ENCODE measurements at places on chromosomes 4 and X. TPM values are rescaled to one million over a fixed set of nuclear protein-coding genes. Genes with fewer than 3 reads are reported as not detected.

The AMOT gene
- 22.5 TPM for polyA plus RNA-seq

The WDR17 gene
- 7.4 TPM for polyA plus RNA-seq

The SGMS2 gene
- 11.7 TPM for polyA plus RNA-seq

The MAGEC3 gene
- polyA plus RNA-seq: 0.92 TPM

The DDIT4L gene
- 1.1 TPM for polyA plus RNA-seq

DNA sequence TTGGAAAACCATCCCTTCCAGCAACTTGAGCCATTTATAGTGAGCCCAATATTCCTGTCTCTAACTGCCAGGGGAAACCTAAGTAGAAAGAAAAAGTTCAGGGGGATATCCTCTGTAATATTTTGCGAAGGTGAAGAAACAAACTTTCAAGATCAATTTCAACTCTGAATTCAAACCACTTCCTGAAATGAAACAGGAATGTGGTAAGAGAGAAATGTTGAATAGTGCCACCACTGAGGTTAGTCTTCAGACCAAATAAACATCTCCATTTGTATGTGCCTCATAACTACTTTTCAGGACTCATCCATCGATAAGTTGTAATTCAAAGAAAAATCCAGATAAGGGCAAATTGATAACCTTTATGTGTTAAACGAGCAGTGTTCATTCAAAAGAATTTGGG, 128.7 kb downstream of the GABRB1 start:
- no peak for DNase-seq

DNA sequence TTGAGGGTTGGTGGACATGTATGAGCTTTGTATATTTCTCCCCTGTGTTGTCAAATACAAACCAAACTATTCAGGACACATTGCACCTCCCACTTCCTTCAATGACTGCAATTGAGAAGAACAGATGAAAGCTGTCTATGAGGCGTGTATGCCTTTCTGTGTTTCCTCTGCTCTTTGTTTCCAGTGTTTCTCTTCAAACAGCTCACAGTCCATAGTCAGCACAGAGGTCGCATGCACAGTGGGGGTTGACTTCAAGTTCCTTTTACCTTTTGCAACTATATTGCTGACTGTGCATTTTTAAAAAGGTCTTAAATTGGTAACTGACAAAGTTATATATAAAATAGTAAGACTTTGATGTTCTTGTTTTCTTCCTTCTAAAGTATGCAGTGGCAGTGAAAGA, 957.8 kb downstream of the C4orf33 start:
- no peak for DNase-seq

DNA sequence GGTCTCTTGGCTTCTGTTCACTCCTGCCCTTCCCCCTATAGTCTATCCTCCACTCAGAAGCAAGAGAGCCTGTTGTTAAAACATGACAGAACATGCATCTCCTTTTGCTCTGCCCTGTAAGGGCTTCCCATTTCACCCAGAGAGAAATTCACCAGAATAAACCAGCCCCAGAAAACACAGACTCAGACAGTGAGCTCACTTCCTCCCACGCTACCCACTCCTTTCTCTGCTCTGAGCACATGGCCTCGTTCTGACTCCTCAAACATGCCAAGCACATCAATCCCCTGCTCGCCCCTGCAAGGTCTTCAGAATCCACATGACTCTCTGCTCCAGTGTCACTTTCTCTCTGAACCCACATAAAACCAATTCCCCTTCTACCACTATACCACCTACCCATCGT, 50.4 kb downstream of the MID1 start:
- DNase-seq: no peak

DNA sequence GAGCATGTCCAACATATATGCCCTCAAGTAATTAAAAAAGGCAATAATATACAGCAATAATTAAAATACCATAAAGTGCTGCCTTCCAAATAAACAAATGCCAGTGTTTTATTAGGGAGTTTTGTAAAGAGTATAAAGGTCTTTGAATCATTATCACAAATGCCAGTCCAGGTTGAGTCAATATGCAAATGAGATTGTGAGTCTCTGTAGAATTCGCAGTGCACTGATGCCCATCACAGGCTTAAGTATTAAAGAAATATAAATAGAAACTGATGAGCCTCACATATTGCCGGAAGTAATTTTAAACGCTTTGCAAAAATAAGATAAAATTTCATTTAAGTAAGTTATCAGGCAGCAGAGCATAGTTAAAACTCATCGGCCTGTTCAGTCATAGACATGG, 205.0 kb upstream of the TECRL start:
- no peak for DNase-seq

DNA sequence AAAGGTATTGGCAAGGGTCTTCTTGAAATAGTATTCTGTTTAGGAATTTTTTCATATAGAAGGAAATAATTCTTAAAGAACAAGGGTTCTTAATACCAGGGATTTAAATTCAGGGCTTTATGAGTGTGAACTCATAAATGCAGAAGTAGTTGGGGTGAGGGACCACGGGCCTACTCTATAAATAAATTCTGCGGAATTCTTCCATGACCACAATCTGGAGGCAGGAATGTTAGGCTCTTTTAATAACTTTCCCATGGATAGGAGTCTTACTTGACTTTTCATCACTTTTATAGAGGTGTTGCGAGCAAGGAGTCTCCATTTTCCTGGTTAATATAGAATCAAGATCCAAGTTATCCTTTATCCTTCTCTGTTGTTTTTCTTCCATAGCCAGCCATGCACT, 76.7 kb upstream of the SLC4A4 start:
- no peak for DNase-seq

DNA sequence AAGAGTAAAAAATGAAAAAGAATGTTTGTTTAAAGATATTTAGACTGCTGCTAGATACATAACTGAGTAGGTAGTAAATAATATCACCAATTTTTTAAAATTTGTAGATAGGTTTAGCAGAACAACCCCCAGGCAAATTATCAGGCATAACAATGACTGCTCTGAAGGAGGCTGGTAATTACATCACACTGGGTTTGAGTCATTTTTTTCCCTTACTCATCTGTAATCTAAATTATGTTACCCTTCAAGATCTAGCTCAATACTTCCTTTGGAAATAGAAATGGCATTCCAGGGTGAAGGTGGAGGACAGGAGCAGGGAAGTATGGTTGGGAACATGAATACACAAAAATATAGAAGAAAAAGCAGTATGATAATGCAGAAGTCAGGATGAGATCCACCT, 431.6 kb upstream of the MAOA start:
- DNase-seq: no peak

DNA sequence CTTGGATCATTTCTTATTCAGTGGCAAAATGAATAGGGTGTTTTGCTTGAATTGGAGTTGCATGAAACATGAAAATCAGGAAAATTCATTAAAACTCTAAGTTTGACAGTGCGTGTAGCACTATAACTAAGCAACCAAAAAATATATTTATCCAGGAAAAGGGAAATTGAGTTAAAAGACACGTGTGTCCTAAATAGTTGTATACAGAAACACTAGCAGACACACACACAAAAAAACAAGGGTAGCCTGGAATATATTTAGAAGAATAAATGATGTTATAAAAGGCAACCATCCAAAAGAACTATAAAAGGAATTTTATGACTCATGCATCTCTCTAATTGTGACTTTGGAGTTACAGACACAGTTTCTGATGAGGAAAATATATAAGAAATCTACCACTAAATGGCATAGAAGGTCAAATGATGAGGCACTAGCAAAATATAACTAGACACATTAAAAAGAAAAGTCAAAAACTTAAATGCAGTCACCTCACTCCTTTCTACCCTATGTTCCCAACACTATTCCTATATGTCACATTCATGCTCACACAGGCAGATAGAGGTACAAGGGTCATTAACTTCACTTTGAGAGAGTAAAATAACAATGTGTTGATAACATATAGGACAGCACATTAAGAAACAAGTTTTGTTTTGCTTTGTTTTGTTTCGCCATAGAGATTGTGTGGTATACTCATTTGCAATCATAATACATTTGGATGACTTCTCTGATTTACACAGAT, 793.6 kb upstream of the INTU start:
- DNase-seq: no peak

GRCh38 chrX:72097098-72097497, 34.6 kb downstream of the RTL5 start:
- DNase-seq: no peak

DNA sequence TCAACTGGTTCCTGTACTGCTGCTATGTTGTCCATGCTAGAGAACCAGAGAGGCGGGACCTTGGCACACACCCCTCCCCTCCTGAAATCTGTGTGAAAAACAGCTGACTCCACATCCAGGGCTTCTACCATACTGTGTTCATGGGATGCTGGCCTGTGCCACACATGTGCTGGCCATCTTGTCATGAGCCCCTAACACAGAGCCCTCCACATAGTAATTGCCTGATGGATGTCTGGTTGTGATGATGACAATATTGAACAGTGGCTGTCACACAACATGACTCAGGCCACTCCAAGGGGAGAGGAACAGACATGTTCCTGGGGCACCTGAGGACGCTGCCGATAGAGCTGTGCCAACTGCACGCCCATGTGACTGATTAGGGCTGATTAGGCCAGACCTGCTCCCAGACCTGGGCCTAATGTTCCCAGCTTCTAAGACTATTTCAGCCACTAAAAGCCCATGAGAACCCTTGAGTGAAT, 13.1 kb downstream of the SLC25A5 start:
- no peak for DNase-seq

DNA sequence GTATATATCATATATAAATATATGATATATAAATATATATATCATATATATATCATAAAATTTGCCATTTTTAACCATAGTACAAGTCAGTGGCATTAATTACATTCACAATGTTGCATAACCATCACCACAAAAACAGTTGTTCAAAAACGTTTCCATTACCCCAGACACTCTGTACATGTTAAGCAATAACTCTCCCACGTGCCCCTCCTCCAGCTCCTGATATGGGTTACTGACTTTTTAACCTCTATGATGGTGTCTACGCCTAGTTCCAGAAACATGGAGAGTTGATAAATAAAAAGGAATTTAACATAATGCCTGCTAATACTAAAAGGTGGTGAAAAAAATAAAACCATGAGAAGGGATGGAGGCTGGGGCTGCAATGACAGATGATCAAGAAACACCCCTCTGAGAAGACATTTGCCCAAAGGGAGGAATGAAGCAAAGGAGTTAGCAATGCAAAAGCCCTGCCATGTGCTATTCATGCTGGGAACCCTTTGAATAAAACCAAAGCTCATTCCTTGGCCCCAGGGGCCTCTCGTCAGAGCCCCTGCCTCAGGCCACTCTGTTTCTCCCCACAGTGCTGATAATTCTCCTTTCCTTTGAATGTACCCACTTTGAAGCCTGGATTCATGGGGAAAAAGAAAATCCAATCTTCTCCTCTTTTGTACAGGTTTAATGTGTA, 144.3 kb downstream of the NWD2 start:
- DNase-seq: no peak

DNA sequence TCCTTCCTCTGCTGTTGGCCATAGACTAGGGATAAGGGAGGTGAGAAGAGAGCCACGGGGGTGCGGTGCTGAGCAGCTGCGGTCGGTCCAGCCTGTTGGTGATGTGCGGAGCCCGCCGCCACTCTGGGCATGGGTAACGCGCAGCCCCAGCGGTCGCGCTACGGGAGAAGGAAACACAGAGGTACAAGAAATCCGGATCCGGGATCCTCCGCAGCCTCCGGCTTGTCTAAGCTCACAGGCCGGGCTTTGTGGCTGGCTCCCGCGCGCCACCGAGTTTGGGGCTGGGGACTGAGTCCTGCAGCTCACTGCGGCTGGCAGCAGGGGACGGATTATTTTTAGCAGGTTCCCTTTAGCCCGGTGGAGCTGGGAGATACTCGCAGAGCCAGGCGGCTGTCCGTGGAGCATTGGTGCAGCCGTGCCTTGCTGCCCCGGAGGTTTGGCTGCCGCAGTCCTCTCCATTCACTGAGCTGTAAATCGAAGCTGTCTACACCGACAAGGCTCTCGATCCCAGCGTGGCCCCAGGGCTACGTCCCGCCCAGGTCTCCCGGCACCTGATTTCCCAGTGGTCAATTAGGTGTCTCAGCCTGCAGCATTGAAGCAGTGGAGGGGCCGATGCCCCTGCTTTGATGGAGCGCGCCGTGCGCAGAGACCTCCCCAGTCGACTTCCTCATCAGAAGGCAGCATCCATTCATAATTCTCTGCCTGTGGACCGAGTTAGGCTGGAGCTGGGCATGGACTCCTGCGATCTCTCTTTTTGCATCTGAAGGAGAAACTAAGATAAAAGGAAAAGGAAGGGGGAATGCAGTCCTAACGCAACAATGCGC, 81.9 kb upstream of the SCML1 start:
- no peak for DNase-seq

All from left lung (tissue), 14 donors.